ENCODE measurements at places on chromosomes 6 and 20.

- DNase-seq, result no peak
Measured at GRCh38 chr6:105489216-105489530, 86.3 kb upstream of the PREP start.

GRCh38 chr6:44169154-44169553 is 10.5 kb downstream of the CAPN11 start:
- no peak for DNase-seq

DNA sequence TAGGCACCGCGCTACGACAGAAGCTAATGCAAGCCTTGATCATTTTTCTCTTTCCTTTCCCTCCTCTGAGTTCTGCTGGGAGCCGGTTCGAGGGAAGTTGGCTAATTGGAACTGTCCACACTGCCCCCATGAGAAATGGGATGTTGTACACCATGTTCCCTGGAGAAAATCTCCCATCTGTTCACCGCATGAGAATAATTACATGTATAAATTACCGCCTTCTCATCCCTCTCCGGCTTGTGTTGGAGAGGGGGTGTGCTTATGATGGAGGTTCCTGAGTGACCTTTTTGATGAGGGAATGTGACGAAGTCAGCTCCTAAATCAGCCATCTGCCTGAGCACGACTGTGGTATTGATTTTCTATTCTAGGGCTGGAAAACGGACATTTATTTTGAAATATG is 320.2 kb upstream of the SULF2 start:
- DNase-seq, result no peak

DNA sequence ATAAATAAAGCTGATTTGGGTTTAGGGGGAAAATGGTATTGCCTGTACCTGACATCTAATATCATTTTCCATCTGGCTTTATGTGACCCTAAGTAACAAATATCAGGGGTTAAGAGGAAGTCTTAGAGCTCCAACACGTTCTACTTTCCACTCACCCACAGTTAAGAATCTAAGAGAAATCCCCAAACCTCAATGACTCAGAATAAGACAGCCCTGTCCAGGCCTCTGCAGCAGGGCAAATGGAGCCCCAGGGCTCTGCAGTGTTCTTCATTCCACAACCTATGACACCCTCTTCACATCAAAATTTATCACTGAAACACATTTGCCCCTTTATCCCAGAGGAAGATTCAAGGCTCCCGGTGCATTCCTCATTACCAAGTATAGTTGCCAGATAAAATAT is 20.3 kb upstream of the TENT5A start:
- DNase-seq, result no peak

- DNase-seq, result no peak
Measured at GRCh38 chr6:10659699-10660348, 34.6 kb downstream of the C6orf52 start.

DNA sequence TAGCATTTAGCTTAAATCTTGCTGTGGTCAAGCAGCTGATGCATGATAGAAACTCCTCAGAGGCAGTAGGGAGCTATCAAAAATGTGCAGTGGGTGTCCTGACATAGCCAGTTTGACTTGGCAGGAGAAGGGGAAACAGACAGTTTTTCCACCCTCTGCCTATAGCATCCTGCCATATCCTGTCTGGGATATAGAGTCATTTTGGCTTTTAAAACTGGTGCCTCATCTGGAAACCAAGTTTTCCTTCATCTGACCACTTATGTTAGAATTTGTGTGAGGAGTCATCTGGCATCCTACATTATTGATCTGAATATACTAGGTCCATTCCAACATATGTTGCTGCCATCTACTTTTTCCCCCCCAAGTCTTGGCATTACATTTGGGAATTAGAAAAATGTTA is 284.1 kb downstream of the CD109 start:
- no peak for DNase-seq

DNA sequence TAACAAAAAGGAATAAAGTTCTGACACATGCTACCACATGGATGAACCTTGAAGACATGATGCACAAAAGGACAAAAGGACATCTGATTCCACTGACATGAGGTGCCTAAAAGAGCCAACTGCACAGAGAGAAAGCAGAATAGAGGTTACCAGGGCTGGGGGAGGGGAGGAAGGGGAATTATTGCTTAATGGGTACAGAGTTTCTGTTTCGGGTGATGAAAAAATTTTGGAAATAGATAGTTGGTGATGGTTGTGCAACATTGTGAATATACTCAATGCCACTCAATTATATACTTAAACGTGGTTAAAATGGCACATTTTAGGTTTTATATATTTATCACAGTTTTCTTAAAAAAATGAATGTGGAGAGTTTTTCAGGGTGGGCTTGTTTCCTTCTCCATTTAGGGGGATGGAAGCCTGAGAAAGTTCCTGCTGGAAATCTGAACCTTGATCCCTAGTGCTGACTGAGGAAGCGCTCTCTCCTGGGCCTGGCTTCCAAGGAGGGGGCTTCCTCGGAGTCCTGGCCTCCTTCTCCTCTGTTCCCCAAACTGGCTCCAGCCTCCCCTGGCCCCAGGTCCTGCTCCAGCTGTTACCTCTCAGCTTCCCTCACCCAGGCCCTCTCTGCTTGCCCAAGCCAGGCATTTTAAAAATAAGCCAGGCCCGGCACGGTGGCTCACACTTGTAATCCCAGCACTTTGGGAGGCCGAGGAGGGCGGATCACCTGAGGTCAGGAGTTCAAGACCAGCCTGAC is 79.2 kb downstream of the NOL4L start:
- no peak for DNase-seq
